ENCODE measurements at places on chromosomes 3 and 15. TPM values are rescaled to one million over a fixed set of nuclear protein-coding genes. Genes with fewer than 3 reads are reported as not detected.

DNA sequence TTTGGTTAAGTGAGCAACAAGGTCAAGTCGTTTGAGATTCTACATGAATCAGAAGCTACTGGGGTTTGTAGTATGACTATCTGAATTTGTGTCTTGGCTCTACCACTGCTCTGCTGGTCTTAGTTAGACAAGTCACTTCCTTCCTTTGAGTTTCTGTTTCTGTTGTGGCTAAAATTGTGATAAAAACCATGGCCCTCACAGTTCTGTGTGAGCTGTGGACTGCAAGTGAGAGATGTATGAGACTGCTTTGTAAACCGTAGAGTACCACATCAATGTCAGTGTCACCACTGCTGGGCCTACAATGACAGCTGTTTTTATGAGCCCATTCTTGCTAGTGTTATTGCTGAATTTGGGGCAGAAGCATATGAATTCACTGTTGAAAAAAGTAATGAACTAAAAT is 32.7 kb downstream of the RARB start:
- DNase-seq: no peak

TLNRD1 gene
- 7.4 TPM for total RNA-seq

- peak; percentile 91 for DNase-seq
Measured at GRCh38 chr3:10437272-10437994, 68.0 kb downstream of the ATP2B2 start.

FBXO40 gene
- not detected for total RNA-seq

GRCh38 chr15:55917881-55918296 is 75.5 kb downstream of the NEDD4 start:
- DNase-seq: peak; percentile 90
